ENCODE measurements at places on chromosomes 1 and 21. TPM values are rescaled to one million over a fixed set of nuclear protein-coding genes. Genes with fewer than 3 reads are reported as not detected.

THEM5 gene
- total RNA-seq: not detected

GRCh38 chr1:54882519-54882918 lies 4.5 kb downstream of the DHCR24 start:
- no peak for DNase-seq

DNA sequence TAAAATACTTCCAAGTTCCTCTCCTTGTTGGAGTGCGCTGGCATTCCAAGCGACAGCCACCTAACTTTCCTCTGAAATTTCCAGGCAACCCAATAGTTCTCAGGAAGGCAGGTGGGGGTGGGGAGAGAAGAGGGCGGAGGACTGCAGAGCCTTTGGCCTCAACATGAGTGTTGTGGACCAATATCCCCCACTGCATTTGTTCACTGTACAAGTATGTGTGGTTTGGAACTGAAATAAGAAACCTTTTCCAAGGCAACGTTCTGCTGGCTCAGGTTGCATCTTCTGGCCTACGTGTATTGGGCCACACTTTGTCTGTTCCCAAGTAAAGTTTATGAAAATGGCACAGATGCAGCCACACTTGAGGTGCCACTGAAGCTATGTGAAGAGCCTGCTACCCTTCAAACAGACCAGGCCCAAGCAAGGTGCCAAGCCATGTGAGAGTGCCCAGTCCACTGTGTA lies 153.4 kb downstream of the DHRS3 start:
- DNase-seq: peak; percentile 83

DNA sequence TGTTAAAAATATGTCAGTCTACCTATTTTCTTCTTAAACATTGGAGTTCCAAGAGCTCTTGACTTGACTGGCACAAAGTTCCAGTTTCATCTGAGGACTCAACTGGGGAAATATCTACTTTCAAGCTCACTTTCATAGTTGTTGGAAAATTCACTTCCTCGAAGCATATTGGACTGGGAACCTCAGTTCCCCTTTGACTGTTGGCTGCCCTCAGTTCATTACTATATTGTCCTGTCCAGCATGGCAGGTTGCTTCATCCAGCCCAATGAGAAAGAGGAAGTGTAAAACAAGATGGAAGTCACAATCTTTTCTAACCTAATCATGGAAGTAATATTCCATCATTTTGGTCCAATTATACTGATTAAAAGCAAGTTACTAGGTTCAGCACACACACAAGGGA lies 54.3 kb downstream of the ZNF697 start:
- no peak for DNase-seq

DNA sequence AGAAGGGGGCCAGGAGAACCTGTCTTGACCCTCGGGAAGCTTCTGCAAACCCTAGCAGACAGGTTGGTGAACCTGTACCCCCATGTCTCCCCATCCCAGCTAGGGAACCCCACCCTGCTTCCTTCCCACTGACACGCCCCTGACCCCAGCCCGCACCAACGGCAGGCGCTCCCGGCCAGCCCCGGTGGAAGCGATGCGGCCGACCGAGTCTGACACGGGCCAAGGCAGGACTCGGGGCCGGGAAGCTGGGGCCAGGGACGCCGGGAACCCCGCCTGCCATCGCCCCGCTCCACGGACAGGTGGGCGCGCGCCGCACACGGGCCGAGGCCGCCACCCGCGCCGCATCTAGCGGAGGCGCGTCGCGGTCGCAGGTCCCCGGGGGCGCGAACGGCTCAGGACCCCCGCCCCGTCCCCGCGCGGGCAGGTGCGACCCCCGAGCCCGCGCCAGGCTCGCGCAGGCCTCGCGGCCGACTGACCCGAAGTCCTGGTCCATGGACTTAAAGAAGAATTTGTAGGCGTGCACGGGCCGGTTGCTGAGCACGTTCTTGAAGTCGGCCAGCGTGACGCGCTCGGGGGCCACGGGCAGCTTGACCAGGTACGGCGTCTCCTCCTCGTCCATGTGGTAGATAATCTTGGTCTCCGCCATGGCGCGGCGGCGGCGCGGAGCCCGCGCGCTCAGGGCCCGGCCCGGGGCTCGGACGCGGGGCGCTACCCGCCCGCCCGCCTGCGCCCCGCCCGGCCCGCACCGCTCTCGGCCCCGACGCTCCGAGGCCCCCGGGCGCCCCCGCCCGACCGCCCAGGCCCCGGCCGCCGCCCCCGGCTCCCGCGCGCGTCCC lies 580 bp downstream of the DVL1 start:
- DNase-seq: no peak
